ENCODE measurements at places on chromosomes 7 and 10. TPM values are rescaled to one million over a fixed set of nuclear protein-coding genes. Genes with fewer than 3 reads are reported as not detected.

DNA sequence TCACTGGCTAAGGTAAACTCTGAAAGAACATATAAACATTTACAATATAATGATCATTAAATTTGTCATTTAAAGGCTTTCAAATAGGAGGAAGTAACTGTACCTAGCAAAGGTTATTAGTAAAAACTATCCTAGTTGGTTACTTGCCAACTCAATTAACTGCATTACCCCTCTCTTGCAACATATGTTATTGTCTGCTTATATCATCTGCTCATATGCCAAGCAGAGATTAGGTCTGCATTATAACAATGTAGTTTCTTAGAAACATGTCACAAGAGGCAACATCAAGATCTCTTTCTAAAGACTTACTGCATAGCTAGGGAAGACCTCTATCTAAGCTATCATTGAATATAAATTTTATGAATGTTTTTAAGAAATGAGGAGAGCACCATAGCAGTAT lies 132.5 kb downstream of the RELN start:
- H3K4me3 ChIP-seq, result no peak overlapping the region
- no peaks in the 10 kb centered on the region for H3K36me3 ChIP-seq
- H3K4me1 ChIP-seq, result no peaks in the 10 kb centered on the region
- H3K27me3 ChIP-seq, result no peaks in the 10 kb centered on the region

- no peak for DNase-seq
- no peaks in the 10 kb centered on the region for H3K27me3 ChIP-seq
- peaks cover 2% of the 10 kb centered on the region for H3K4me1 ChIP-seq
Observed at GRCh38 chr10:18221123-18221522, 80.9 kb downstream of the CACNB2 start.

- H3K27ac ChIP-seq, result no peak overlapping the region
- DNase-seq, result no peak
- no peaks in the 10 kb centered on the region for H3K4me1 ChIP-seq
- no peaks in the 10 kb centered on the region for H3K36me3 ChIP-seq
- no peaks in the 10 kb centered on the region for H3K27me3 ChIP-seq
Observed at GRCh38 chr10:130492266-130492934, 356.2 kb downstream of the GLRX3 start.

DNA sequence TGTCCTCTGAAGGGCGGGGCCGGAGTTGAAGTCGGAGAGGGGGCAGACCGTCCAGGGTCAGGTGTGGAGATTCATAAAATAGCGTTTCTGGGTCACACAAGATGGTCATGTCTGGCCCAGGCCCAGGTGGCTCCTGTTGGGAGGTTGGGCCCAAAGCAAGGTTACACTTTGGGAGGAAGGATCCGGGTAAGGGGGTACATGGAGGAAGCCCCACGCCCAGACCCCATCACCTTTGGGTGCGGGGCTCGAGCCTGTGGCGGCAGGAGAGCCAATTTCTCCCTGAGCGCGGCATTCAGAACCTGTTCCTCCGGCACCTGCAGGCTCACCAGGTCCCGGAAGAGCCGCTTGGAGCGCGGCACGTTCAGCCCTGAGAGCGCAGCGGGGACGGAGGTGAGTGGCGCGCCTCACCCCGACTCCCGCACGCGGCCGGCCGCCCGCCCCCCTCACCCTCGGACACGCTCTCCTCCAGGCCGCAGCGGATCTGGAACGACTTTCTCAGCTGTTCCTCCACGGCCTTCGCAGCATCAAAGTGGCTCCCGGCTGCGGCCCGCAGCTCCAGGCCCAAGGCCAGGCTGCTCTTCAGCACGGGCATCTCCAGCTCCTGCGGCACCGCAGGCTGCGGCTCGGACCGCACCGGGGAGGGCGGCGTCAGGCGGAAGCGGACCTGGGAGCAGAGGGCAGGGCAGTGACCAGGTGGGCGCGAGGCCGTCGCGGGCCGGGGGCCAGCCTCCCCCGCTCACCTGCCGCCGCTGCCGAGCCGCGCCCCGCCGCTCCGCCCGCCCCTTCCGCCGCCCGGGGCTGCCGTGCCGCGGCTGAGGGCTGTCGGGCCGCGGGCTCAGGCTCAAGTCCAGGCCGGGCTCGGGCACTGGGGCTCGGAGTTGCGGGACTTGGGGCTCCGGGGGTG lies 644 bp downstream of the PPP1R35 start:
- peak; percentile 59 for DNase-seq
- H3K27me3 ChIP-seq, result no peaks in the 10 kb centered on the region

Gene MBL2
- total RNA-seq, result not detected

Gene PUS7
- total RNA-seq, result 7.3 TPM

DNA sequence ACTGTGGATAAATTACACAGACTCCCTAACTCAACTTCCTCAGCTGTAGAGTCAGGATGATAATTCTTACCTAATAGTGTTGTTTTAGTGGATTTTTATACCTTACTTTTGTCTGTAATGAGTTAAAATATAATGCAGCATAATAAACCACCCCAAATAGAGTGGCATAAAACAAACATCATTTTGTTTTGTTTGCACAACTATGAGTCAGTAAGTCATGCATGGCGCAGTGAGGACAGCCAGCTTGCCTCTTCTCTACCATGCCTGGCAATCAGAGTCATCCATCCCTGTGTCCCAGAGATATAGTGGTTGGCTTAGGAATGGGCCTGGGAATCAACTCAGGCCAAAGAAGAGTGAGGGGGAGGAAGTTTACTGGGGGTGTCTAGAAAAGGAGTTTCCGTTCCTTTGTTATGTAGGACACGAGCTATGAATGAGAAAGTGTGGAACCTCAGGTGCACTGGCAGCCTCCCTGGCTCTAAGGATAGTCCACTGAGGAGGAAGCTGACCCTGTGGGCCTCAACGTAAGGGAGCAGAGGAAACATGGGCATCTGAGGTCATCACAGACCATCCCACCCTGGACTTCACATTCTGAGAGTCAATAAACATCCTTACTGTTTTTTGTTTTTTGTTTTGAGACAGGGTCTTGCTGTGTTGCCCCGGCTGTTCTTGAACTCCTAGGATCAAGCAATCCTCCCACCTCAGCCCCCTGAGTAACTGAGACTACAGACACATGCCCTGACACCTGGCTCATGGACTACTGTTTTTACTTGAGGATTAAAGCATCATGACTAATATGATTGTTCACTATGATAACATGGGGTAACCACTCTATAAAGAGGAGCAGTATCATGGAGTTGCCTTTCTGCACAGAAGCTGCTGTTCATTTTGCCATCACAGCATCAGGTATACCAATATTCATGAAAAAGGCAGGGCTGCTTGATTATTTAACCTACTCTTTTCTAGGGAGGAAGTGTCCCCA lies 21.0 kb upstream of the GRB10 start:
- no peak for DNase-seq
- no peak overlapping the region for H3K4me3 ChIP-seq
- no peaks in the 10 kb centered on the region for H3K27me3 ChIP-seq
- H3K27ac ChIP-seq, result no peak overlapping the region
- H3K36me3 ChIP-seq, result no peaks in the 10 kb centered on the region

Gene OR2A12
- not detected for total RNA-seq

Gene DNAJC30
- total RNA-seq, result 8.2 TPM

DNA sequence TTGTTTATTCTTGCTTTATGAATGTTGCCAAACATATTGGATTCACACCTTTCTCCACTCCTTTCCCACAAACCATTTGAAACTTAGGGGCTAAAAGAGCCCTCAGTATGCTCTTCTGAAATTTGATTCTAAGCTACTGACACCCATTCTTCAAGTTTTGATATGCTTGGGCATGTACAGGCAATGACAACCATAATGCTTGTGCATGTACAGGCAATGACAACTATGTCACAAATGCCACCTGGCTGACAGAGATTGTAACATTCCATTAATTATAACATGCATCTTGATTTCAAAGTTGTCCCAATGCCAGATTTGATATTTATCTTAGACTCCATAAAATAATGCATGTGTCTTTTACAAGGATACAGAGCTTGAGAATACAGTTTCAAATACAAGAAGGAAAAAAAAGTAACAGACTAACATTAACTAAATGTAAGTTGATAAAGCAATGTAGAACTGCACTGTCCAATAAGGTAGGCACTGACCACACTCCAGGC lies 17.5 kb upstream of the CDK1 start:
- DNase-seq, result no peak
- H3K4me1 ChIP-seq, result no peaks in the 10 kb centered on the region
- H3K36me3 ChIP-seq, result no peaks in the 10 kb centered on the region
- H3K27me3 ChIP-seq, result no peaks in the 10 kb centered on the region
- H3K4me3 ChIP-seq, result no peak overlapping the region

DNA sequence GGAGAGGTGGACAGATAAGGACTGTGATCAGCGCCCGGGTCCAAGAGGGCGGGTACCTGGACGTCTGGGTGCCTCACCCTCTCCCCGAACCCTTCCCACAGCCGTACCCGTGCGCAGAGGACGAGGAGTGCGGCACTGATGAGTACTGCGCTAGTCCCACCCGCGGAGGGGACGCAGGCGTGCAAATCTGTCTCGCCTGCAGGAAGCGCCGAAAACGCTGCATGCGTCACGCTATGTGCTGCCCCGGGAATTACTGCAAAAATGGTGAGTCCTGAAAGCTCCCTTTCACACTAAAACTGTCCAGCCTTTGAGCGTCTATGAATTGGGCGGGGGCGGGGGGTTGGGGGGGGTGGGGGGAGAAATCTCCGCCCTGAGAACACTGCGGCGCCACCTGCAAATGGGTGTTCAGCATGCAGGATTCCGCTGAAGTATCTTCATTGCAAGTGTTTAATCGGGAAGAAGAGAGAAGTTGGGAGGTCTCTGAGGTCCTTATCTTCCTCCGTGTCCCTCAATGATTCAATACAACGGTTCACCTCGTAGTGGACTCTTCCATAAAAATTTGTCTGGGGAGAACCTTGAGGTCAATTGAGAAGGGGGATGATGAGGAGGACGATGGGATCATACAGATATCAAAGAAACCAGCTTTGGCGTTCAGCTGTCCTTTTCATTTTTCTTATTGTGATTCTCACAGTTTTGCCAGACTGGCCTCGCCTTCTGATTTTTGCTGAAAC lies 906 bp downstream of the DKK1 start:
- H3K4me3 ChIP-seq, result no peak overlapping the region
- no peaks in the 10 kb centered on the region for H3K4me1 ChIP-seq
- no peak overlapping the region for H3K27ac ChIP-seq
- peaks cover 4% of the 10 kb centered on the region for H3K27me3 ChIP-seq
- no peaks in the 10 kb centered on the region for H3K36me3 ChIP-seq

Gene PIK3CG
- 0.39 TPM for total RNA-seq

DNA sequence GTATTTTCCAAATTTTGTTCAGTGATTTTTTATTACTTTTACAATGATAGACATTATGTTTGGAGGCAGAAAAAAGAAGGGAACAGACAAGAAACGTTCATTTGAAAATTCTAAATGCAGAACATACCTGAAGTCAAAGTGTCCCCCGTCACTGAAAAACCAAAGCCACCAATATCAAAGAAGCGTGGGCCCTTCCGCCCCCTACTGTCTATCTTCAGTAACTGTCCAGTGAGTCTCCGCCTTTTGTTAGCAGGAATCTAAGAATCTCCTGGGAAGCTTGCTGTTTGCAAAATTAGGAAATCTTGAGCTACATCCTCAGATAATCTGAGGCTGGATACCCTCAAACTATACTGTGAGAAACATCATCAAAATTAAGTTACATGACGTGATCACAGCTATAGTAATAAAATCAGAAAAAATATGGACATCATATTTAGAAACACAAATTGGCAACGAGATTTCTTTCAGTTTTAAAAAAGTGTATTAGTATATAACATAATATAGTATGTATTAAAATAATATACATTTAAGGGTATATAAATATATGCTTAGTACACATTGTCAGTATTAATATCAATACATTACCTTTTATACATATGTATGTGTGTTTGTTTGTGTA lies 169.3 kb upstream of the AKR1E2 start:
- peaks cover 11% of the 10 kb centered on the region for H3K27me3 ChIP-seq
- H3K27ac ChIP-seq, result no peak overlapping the region
- H3K4me1 ChIP-seq, result no peaks in the 10 kb centered on the region
- no peak for DNase-seq

GRCh38 chr7:78130446-78131215 lies 332.1 kb downstream of the PHTF2 start:
- no peak for DNase-seq
- no peak overlapping the region for H3K27ac ChIP-seq
- H3K4me1 ChIP-seq, result no peaks in the 10 kb centered on the region
- no peaks in the 10 kb centered on the region for H3K27me3 ChIP-seq
- no peak overlapping the region for H3K4me3 ChIP-seq

Measured in pancreas (tissue), 10 donors.